Osteocyte (in vitro differentiated cells): ENCODE measurements at places on chromosomes 16 and 17. TPM values are rescaled to one million over a fixed set of nuclear protein-coding genes. Genes with fewer than 3 reads are reported as not detected.

The ITGAX gene
- total RNA-seq: not detected in 2 replicates

DNA sequence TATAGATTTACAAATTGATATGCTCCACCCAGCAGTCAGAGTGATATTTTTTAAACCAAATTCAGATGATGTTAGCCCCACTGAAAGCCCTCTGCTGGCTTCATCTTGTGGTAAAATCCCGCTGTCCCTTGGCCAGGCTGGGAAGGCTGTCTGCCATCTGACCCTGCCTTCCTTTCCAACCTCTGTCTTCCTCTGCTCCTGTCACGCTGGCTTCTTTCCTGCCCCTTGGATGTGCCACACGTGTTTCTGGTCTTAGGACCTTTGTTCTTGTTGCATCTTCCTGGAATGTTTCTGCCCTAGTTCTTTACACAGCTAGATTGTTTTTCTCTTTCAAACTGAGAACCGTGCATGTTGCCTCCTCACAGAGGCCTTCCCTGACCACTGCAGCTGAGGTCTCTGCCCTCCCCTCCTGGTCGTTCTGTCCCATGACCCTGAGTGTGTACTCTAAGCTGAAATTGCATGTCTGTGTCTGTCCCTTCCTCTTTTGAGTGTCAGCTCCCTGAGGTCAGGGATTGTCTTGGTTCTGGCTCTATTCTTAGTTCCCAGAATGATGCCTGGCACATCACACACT is 11.4 kb downstream of the NT5M start:
- no peak for DNase-seq

DNA sequence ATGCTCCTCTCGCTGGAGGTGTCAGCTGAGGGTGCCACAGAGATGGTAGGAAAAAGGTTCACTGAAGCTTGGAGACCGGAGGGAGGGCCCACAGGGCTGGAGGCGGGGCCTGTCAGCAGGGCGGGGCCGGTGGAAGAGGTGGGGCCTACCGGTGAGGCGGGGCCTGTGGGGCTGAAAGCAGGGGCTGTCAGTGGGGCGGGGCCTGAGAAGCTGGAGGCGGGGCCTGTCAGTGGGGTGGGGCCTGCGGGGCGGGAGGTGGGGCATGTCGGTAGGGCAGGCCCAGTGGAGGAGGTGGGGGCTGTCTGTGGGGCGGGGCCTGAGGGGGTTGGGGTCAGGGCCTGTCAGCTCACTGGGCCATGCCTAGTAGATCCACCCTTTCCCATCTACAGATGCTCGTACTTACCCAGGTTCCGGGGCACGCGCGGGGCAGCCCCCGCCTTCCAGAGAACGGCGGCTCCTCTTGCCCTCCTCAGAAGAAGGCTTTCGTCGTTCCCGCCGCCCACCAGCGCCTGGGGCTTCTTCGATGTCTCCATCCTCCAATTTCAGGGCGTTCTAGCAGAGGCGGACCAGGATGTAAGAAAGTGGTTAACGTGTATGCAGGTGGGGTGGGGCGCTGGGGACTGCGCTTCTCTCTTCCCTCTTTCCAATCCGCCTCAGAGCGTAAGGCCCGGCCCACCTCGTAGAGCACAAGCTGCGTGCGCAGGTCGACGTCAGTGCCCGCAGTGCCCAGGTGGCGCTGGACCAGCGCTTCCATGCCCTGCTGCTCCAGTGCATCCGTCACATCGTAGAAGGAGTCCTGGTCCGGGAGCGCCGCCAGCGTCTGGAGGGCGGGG is 9.8 kb downstream of the TMEM208 start:
- no peak for DNase-seq

GRCh38 chr17:56034197-56034635 is 119.1 kb upstream of the ANKFN1 start:
- DNase-seq: no peak

The HES7 gene
- total RNA-seq: 2.0 and 2.3 TPM in 2 replicates
